ENCODE measurements at places on chromosomes 2 and 18.

GRCh38 chr2:239061824-239062570, 214.1 kb downstream of the TWIST2 start:
- no peak for DNase-seq

DNA sequence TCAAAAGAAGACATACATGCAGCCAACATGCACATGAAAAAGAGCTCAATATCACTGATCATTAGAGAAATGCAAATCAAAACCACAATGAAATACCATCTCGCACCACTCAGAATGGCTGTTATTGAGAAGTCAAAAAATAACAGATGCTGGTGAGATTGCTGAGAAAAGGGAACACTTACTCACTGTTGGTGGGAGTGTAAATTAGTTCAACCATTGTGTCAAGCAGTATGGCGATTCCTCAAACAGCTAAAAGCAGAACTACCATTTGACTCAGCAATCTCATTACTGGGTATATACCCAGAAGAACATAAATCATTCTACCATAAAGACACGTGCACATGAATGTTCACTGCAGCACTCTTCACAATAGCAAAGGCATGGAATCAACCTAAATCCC, 95.5 kb upstream of the XIRP2 start:
- no peak for DNase-seq

DNA sequence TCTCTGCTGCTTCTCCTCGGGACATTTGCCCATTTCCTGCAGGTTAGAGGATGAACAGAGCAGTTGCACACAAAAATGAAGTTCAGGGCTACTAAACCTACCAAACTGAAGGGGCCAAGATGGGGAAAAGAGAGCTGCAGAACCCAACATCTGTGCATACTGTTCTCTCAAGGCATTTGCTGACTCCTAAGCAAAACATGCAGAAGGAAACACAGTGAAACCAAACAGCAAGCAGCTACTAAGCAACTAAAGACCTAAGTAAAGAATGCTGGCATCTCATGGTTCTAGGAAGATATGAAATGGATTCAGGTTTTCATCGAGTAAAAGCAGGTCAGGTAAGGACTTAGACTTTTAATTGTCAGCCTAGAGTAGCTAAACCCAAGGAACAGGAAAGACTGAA, 111.9 kb upstream of the SYT4 start:
- DNase-seq = no peak

DNA sequence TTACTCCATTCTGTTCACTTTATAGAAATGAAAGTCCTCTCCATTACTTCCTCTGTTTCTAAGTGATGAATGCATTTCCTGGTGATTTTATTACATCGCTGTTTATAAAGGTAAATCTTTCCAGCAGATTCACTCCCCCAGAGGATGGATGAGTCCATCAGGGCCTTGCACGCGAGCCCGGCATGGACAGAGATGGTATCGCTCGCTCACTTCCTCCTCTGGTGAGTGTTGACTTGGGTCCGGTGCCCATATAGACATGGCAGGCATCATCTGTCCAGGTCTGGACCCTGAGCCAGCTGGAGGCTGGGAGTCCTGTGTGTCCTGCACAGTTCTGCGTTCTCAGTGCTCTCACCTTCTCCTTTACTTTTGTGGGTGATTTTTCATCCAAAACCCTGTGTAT, 733.6 kb upstream of the SALL3 start:
- no peak for DNase-seq

- no peak for DNase-seq
Measured at GRCh38 chr2:165479856-165480255, 10.4 kb downstream of the CSRNP3 start.

DNA sequence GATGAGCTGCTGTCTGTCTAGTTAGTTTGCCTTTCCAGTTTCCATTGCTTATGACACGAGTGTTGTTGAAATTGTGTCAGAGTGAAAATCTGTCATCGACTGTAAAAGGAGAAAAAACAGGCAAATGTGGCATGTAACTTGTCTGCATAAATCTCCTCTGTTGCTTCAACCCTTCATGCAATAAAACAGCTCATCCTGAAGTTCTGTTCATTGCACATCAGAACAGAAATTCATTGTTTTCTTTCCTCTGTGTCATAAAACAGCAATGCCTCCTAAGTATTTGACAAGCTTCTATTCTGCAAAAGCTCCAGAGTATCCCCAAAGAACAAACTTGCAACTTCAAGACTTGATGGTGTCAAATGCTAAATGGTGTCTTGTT, 432.1 kb downstream of the MEIS1 start:
- DNase-seq = no peak

DNA sequence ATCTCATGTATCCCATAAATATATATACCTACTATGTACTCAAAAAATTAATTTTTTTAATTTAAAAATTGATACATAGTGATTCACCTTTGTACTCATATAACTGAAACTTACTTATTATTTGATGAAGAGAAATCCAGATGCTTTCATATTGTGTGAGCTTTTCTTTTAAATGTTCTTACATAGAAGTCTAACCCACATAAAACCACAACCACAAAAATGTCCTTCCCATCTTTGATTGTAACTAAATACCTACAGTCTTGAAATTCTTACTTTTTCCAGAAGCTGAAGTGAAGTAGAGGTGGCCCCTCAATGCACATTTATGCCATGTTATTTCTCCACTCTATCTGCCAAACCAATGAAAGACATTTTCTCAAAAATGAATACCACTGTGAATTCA, 117.9 kb upstream of the COL5A2 start:
- DNase-seq = no peak

DNA sequence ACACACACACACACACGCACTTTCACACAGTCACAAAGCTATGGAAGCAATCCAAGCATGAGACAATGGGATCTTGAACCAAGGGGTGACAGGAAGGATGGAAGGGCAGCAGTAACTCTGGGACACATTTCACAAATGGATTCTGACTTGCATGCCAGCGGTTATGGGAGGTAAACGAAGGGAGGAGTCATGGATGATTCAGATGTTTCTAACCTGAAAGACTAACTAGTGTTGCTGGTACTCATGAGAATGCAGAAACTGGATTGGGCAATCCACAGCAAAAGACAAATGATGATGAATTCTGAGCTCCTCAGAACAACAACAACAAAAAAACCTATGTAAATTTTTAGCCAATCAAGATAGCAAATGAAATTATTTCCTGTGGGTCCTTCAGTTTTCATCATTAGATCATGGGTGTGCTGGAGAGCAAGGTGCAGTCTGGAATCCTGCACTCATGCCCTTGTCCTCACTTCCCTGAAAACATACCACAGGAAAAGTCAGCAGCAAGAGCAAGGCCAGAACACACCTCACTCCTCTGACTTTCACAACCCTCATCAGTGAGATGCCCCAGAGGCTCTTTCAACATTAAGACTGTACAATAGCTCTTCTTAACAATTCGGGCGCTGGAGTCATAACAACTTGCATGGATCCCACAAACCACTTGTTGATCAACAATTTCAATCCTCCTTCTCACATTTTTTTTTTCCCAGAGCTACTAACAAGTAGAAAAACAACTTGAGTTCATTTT, 32.6 kb downstream of the ABCA12 start:
- DNase-seq = no peak

DNA sequence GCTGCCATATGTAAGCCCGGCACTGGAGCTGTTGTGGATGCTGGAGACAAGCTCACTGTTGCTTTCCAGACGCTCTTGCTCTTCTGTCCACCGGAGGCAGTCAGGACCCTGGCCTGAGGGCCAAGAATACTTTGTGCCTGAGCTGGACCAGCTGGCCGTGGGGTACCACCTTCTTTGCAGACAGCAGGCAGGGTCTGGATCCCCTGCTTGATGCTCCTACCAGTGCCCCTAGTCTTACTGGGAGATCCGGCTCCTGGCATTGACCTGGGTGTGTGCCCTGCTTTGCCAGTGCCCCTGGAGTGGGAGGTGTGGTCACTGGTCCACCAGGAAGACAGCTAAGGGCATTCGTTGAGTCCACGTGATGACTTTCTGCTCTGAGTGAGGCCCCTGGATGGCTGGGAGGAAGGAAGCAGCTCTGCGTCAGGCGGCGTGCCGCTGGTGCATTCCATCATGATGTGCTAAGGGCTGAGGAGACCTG, 59.3 kb downstream of the LRRFIP1 start:
- DNase-seq = peak; percentile 93

DNA sequence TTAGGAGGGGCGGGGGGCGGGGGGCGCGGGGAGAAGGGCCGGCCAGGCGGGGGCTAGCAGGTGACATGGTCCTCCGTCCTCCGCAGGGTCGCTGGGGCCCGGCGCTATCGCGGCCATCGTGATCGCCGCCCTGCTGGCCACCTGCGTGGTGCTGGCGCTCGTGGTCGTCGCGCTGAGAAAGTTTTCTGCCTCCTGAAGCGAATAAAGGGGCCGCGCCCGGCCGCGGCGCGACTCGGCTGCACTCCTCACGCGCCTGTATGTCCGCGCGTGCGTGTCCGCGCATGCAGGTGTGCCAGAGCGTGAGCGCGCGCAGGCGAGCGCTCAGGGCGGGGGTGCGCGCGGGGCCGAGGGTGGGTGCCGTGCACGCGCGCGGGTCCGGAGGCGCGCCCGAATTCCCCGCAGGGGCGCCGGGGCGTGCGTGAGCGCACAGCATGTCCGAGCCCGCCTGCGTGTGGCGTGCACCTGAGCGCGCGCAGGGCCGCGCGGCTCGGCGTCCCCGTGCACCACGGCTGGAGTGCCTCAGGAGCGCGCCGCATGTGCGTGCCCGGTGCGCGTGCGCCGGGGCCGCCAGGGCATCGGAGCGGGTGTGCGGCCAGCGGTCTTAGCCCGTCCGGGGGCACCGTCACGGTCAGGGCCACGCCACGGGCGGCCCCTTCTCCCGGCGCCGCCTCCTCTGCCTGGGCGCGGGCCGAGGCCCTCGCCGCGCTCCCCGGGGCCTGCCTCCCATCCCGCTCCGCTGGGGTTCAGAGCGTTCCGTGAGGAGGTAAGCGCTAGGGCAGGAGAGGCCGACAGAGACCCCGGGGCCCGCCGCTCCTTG, 6.3 kb downstream of the SNORC start:
- DNase-seq = no peak

DNA sequence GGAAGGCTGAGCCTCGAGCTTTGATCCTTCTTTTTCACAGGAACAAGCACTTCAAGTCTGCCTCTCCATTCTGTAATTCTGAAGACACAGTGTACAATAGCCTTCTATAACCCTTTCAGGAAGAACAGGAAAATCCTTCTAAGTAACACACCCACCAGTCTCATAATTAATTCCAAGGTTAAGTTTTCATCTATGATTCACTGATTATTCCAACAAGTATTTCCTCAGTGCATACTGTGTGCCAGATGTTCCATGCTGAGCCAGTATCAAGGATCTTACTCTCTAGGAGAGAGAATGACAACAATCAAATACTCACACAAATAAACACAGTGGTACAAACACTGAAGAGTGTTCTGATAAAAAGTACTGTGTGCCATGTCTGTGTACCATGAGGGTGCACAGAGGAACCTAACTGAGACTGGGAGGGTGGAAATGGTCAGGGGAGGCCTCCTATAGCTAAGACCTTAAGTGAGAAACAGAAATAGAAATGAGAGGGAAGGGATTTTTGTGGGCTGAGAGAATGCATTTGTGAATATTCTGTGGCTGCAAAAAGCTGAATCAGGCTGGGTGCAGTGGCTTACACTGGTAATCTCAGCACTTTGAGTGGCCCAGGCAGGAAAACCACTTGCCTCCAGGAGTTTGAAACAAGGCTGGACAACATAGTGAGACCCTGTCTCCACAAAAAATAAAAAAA, 7.3 kb upstream of the MTLN start:
- no peak for DNase-seq

GRCh38 chr2:854460-854859, 96.2 kb upstream of the SNTG2 start:
- no peak for DNase-seq

GRCh38 chr2:104043864-104044263, 810.1 kb upstream of the POU3F3 start:
- DNase-seq = no peak

DNA sequence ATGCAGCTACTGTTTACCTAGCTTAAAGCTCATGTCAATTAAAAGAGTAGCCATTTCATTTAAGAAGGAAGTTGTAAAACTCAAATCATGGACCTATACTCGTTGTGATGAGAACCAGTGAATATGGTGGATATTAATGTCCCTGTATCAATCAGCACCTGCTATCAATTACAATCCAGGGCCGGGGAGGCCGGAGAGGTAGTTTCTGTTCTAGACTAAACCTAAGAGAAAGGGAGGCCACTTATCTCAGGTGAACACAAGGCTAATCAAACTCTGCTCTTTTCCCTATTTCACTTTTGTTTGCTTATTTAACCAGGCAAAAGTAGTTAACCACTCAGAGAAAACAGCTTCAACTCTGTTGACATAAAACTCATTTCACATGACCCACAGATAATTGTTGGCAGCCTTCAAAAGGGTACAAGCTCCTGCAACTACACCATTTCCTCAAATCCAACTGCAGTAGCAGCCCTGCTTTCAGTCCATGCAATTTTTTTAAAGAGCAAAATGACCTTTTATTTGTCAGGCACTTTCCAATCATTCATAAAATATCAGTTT, 27.8 kb upstream of the SLC9A2 start:
- DNase-seq = no peak

DNA sequence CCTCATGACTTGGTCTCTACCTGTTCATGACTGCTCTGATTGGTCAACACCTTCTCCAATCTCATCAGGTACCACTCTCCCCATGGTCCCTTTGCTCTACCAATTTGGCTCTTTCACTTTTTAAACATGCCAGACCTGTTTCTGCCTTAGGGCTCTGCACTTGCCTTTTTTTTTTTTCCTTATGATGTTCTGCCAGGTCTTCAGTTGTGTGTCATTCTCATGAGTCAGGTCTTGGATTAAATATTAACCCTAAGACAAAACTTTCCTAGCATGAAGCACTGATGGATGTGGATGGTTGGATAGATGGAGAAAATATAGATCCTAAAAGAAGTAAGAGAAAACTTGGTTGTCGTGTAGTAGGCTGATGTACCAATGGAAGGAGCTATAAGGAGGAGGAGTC, 219.3 kb downstream of the TTC32 start:
- no peak for DNase-seq

- DNase-seq = no peak
Measured at GRCh38 chr2:91748902-91749301, 3057.4 kb downstream of the RPIA start.

DNA sequence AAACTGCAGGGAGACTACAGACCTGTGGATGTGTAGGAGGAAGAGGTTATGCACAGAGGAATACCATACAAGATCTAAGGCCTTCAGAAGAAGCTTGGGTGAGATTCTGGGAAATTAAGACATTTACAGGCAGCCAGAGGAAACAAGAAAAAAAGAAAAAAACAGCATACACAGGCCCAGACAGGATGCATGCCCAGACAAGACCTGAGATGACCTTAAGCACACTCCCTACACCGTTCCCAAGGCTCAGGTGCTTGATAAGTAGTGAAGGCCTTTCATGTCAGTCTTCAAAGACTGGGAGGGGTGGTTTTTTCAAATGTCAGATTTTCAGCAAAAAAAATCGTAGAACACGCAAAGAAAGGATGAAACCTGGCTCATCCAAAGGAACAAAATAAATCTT, 83.0 kb downstream of the CCDC138 start:
- DNase-seq = no peak

GRCh38 chr2:200483729-200484198, 26.1 kb downstream of the KCTD18 start:
- DNase-seq = no peak
